ENCODE measurements at places on chromosomes 12 and 14.
A peak's percentile ranks its signal among the peaks of the same experiment; 100 is the strongest.

- DNase-seq = no peak
Observed at GRCh38 chr12:116164250-116165035, 113.0 kb downstream of the MED13L start.

- DNase-seq = no peak
Observed at GRCh38 chr14:71411738-71412137, 504.5 kb downstream of the PCNX1 start.

GRCh38 chr12:14261096-14261495, 104.4 kb upstream of the ATF7IP start:
- DNase-seq = no peak

- no peak for DNase-seq
Observed at GRCh38 chr12:122984612-122985337, 4.3 kb downstream of the ARL6IP4 start.

DNA sequence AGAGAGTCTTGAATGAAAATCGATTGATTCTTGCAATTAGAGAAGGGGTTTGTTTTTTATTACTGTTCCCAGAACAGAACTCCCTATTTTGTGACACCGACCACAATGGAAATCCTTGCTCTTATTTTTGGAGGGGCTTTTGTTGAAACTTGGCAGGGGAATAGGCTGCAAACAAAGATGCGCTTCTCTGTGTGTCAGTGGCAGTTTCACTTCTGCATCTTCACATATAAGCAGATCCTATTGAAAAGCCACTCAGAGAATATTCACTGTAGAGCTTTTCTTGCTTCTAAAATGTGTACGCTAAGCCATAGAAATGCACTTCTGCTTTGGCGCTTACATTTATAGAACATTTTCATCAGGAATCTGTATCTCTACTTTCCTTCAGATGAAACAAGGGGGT, 1822.4 kb upstream of the SEL1L start:
- DNase-seq = no peak

DNA sequence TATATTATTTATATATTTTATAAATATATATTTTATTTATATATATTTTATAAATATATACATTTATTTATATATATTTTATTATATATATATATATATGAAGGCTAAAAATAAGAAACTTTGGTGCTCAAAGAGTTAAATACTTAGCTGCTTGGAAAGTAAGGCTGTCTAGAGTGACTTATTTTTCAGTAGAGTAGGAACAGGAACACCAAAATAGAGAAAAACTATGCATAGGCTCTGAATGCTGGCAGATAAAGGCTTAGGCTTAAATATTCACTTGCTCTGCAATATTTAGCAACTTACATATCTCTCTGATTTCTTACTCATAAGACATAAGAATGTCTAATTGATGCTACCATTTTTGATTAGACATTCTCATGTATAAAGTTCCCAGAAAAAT, 991.2 kb downstream of the VRK1 start:
- DNase-seq = no peak

DNA sequence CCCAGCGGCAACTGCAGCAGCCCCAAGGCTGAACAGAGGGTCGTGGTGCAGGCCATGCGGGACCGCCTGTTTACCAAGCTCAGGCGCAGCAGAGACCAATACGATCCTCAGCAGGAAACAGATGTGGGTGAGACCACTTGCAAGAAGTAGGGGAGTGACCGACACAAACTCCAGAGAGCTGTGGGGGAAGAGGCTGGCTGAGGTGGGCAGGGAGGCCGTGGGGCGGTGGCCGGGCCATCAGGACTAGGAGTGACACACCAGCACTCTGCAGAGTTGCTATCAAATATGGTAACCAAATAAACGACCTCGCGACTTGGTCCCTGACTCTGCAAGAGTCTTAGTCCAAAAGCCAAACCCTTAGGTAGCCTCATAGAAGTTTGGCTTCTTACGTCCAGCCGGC, 30.6 kb downstream of the AMN start:
- DNase-seq = no peak

DNA sequence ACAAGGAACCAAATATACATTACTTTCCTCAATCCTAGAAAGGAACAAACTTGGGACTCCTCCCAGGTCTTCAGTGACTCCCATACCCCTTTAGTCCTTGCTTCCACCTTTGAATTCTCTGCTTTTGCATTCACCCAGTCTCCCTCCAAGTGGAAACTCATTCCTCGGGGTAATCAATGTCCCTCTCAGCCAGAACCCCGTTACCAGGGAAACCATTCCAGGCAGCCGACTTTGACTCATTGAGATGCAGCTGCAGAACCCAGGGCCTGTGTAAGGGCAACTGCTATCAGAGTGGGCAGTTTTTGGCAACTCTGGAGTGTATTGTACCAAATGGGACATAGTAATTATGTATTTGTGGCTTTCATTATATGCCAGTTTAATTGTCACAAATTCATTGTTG, 186.2 kb downstream of the NRXN3 start:
- DNase-seq = no peak

DNA sequence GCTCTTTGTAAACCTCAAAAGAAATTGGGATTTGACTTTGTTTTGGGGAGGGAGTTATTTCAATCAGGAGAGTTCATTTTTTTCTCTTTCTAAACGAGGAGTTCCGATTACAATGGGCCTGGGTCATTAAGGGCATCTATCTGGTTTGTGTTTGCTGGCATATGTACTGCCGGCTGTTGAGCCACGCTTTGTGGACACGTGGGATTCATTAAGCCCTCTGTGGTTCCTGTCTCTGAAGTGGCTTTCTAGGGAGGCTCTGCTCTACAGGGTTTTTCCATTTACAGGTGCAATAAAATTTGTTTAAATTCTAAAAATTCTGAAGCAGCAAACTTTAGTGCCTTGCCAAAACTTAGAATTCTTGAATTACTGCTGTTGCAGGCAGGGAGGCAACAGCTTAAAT, 57.9 kb downstream of the GNS start:
- DNase-seq = no peak

DNA sequence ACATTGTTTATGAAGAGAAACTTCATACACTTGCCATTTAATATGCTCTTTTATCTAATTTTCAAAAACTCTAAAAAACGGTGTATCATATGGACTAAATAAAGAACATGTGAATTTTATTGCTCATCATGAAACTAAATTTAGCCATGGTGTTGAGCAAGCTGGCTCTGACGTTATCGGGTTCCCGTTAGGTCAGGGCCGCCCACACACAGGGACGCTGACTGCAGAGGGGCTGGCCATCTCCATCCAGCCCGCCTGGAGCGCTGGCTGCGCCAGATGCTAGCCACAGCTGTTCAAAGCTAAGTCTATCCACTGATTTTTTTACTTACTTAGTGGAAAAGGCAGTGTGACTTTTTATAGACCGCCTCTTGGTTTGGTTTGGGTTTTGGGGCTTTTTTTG, 36.5 kb upstream of the DYNC1H1 start:
- no peak for DNase-seq

DNA sequence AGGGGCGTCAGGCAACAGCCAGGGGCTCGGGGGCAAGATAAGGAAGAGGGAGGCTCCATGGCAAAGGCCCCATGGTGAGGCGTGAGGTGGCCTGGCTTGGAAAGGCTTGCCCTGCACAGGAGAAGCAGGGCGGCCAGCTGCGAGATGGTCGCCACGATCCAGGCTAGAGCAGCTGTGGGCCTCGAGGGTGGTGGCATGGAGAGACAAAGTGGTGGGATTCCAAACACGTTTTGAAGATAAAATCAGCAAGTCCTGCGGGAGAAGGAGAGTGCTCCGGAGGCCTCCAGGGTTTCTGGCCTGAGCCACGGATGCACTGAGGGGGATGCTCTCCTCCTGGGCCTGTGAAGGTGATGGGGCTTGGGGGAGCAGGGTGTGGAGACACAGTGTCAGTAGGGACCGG, 20.5 kb upstream of the DLK1 start:
- no peak for DNase-seq

DNA sequence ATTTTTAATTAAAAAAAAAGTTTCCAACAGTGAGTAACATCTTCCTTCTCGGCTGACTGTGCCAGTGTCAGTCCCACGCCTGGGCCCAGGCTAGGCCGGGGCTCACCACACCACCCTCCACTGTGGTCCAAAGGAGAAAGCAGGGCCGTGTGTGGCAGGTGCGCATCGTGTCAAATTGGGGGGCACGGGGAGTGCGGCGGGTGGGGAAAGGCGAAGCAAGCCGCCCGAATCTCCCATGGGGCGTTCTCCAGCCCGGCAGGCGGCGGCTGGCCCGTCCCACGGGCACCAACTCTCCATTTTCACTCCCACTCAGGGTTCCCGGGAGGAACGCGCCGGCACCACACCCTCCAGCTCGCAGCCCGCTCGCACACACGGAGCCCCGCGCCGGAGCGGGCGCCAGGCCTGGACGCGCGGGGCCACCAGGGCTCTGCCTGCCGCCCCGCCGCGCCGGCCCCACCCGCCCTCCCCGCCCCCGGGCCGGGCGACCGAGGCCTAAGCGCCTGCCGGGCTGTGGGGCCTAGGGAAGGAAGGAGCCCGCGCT, 604 bp downstream of the EEA1 start:
- DNase-seq = peak; percentile 14

GRCh38 chr12:12788131-12788530, 2.7 kb downstream of the APOLD1 start:
- DNase-seq = no peak

GRCh38 chr14:73796893-73797542, 54.6 kb upstream of the PTGR2 start:
- no peak for DNase-seq

DNA sequence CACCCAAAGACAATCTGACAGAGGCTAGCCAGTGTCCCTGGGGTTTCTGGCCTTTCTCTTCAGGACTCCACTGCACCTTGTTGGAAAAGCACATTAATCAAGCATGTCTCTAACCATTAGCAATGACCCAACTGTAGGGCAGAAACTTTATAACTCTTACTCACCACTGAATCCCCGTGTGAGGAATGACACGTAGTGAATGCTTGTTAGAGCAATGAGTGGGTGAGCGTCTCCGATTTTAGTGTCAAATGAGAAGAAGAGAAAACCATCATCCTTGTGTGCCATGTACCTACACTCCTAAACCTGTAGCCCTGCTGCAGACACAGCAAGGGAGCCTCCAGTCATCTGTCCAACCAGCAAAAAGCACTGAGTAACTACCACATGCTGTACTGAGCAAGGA, 56.5 kb upstream of the GPR68 start:
- no peak for DNase-seq

DNA sequence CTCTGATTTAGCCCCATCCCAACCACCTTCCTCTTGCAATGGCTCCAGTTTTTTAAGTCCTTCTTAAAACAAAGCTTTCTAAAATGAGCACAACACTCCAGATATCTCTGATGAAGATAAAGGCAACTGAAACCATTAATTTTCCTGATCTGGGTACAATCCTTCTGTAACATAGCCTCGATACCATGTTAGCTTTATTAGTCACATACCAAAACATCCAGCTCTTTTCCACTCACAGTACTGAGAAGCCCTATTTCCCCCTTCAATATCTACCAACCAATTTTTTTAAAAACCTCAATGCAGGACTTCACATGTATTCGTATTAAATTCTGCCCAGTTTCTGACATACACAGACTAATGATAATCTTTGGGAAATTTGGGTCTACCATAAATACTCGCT, 105.9 kb downstream of the MED13L start:
- DNase-seq = no peak

GRCh38 chr14:105197211-105197641, 16.1 kb upstream of the NUDT14 start:
- DNase-seq = no peak

DNA sequence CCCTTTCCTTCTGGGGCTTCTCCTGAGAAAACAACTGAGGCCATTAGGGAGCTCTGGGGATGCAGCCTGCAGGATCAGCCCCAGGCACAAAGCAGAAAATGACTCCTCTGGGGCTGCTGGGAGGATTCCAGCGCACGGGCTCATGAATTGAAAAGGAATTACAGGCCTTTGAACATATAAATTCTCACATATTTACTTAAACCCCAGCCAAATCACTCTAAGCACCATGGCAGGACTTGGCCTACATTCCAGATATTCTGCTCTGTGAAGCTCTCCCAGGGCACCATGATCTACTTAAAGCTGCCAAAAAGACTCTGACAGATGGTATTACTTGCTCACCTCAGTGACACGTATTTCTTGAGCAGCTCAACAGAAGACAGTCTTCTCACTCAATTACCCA, 87.2 kb downstream of the ZFC3H1 start:
- no peak for DNase-seq
